LHCN-M2 (cell line): ENCODE measurements at places on chromosomes 16 and 17. TPM values are rescaled to one million over a fixed set of nuclear protein-coding genes. Genes with fewer than 3 reads are reported as not detected.

EPN3 gene
- total RNA-seq, result 0.11 TPM in 1 of 2 replicates, not detected in the other

AMFR gene
- total RNA-seq, result 132 and 134 TPM in 2 replicates

DNA sequence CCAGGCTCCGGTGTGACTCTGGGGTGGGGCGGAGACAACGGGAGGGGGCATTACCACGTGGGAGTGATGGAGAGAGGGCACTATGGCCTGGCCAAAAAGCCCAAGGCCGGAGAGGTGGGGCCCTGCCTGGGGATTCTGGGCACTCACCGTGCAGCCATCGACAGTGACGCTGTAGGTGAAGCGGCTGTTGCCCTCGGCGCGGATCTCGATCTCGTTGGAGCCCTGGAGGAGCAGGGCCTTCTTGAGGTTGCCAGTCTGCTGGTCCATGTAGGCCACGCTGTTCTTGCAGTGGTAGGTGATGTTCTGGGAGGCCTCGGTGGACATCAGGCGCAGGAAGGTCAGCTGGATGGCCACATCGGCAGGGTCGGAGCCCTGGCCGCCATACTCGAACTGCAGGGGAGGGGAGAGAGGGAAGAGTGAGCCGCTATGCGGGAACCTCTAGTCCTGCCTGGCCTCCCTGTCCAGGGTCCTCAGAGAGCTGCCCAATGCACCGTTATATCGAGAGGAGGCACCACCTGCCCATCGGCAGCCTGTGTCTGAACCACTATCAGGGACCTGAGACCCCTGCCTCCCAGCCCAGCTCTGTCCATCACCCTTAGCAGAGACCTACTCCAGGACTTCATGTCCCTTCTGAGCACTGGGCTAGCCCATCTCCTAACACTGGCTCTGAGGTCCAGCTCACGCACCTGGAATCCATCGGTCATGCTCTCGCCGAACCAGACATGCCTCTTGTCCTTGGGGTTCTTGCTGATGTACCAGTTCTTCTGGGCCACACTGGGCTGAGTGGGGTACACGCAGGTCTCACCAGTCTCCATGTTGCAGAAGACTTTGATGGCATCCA, 15.6 kb downstream of the COL1A1 start:
- DNase-seq, result no peak

- no peak for DNase-seq
Observed at GRCh38 chr16:27826081-27826892, 237.2 kb downstream of the GSG1L start.

GRCh38 chr17:76421044-76421407, 31.9 kb downstream of the UBE2O start:
- DNase-seq, result no peak

DNA sequence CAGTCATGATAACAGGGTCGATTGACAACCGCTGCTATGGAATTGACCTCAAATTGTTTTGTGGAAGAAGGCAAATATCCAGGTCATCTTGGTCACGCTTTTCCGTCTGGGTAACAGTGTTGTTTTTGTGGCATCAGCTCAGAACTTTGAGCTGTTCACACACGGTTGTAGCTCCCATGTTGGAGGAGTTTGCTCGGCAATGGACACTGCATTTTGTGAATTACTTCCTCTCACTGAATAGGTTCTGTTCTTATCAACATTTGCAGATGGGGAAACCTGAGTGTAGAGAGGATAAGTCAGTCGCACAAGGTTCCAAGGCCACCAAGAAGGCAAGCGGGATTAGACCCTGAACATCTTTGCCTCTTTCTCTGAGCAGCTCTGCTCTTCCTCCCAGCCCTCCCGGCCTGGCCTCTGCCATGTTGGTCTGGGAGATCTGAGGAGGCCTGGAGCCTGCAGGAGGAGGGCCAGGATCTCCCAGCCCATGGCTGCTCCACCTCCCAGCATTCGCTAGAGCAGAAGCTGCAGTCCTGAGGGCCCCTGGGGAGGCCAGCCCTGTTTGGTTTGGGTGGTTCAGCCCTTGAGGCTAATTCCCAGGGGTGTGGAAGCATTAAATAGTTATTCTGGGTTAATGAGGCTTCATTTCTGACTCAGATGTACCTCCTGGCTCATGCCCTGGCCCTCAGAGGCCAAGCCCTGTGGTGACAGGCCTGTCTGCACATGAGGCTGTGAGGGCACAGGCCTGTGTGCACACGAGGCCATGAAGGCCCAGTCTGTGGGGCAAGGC, 154.1 kb upstream of the PLCG2 start:
- DNase-seq, result no peak

- DNase-seq, result no peak
Observed at GRCh38 chr16:70494202-70494770, 29.1 kb downstream of the COG4 start.

- peak; percentile 22 for DNase-seq
Observed at GRCh38 chr17:51347851-51348584, 87.7 kb downstream of the UTP18 start.

GRCh38 chr17:7281953-7282751, 634 bp downstream of the SLC2A4 start:
- DNase-seq, result no peak

- DNase-seq, result no peak
Observed at GRCh38 chr17:27906623-27907022, 13.5 kb upstream of the LYRM9 start.

FOXF1 gene
- not detected in 2 replicates for total RNA-seq

JMJD8 gene
- 68.1 and 71.2 TPM in 2 replicates for total RNA-seq

SLC5A10 gene
- total RNA-seq, result not detected in 2 replicates

DNA sequence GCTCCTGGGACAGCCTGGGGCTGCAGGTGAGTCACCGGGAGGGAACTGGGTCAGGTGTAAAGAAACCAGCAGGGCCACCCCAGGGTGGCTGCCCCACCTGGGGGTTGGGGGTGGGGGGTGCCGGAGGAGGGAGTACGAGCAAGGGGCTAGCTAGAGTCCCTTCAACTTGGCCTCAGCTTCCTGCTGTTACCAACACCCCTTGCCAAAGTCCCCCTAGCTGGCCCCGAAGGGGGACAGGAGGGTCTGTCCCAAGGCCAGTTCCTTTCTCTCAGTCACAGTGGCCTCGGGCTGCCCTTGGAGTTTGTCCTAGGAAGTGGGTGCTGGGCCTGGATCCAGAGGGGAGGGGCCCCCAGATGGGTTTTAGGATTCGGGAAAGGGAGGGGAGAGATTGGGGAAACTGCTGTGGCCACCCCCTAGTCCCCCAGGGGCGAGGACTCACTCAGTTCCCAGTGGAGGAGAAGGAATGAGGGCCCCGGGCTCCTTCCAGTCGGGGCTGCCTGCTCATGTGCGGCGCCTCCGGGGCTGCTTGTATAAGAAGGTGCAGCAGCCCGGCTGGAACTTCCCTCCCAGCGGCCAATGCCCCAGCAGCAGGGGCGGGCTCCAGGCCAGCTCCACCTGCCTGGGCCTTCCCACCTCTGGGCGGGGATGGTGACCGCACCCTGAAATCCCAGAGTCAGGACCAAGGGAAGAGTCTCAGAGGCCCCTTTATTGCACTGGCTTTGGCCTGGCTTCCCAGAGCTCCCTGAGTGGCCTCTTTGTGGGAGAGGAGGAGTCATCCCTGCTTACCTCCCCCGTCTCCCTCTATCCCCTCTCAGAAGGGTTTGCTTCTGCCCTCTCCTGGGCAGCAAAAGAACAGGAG, 7.3 kb downstream of the ARHGAP27 start:
- DNase-seq, result peak; percentile 49

GRCh38 chr17:1462164-1463112, 6.4 kb upstream of the CRK start:
- no peak for DNase-seq

DNA sequence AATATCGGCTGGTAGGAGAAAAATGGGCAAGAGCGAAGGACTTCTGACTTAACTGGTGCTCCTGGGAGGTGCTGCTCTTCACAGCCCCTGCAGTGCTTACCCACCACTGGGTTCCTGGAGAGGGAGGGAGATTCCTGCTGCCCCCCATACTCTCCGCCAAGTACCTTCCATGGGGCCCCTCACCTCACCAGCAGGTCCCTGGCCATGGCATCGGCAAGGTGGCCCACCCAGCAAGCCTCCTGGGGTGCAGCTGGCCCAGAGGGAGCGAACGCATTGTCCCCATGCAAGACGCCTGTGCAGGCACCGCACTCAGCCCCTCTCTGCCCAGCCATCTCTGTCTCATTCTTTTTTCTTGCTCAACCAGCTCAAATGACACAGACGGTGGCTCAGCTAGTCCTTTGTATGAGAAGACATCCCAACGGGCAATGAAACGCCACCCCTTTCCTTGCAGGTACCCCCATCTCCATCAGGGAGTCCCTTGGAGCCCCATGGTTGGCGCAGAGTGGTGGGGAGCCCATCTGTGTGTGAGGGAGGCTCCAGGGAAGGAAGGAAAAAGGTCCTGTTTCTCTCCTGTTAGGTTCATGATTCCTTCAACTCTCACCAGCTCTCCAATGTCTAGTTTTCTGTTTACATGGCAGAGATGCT, 9.6 kb upstream of the ALDH3A1 start:
- DNase-seq, result no peak

DNA sequence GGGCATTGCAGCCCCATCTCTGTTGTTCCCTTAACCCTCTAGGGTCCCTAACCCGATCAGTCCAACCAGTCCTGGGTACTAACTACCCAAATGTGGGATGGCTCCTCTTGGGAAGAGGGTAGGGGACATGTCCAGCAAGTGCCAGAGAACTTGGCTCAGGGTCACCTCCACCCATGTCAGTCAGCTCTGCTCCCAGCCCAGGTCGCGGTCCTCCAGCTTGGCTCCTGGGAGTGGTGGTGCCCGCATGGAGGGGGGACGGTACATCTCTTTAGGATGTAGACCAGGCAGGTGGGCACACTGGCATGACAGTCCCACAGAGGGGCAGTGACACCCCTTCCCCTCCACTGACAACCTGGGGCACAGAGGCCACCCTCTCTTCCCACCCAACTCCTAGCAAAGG, 6.0 kb downstream of the TMUB2 start:
- no peak for DNase-seq

DNA sequence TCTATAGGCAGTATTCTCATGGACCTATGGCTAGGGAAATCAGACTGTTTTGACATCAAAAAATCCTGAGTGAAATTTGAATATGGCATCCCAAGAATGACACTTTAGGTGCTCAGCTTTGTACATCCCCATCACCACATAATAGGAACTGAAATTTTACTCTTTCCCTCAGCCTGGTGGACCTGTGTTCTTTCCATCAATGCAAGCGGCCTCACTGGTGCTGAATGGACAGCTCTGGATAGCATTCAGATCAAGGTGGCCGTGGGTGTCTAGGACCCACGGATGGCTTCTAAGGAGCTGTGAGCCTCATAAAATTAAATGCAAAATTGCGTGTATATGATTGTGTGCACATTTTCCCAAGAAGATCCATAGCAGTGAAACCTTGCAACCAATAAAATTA, 152.6 kb downstream of the MAP2K6 start:
- DNase-seq, result peak; percentile 21

FNDC8 gene
- not detected in 2 replicates for total RNA-seq

GRCh38 chr16:28845293-28845692, 855 bp downstream of the TUFM start:
- DNase-seq, result peak; percentile 32

- peak; percentile 55 for DNase-seq
Observed at GRCh38 chr16:75322740-75323139, 71.3 kb upstream of the BCAR1 start.
